ENCODE measurements at places on chromosomes 4 and X.

GRCh38 chr4:98642991-98643426 is 15.4 kb downstream of the TSPAN5 start:
- no peak for DNase-seq

- peak; percentile 36 for DNase-seq
Observed at GRCh38 chr4:48268956-48269860, at the start of gene TEC. TEC (minus strand) TSS chr4:48269838; CDS start chr4:48228614, 41,224 bp downstream.

DNA sequence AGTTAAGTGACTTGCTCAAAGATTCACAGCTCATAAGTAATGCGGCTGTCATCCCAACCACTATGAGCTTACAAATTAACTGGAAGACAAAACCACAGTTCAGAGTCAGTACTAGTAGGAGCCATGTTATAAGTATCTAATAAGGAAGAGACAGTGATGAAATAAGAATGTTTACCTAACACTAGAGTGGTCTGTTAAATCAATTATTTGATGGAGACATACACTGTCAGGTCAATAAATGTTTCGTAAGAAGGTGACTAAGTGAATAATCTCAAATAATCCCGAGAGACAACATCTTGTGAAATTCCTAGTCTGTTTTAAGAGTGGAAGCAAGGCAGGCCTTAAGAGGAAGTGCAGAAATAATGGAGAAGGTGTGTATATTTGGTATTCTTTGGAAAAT is 25.8 kb upstream of the AMELX start:
- DNase-seq = no peak

- DNase-seq = no peak
Observed at GRCh38 chr4:152064753-152065152, 303.9 kb upstream of the GATB start.

- no peak for DNase-seq
Observed at GRCh38 chrX:141405853-141406492, 163.7 kb upstream of the SPANXC start.

- peak; percentile 45 for DNase-seq
Observed at GRCh38 chrX:13487731-13488505, 81.5 kb upstream of the EGFL6 start.

DNA sequence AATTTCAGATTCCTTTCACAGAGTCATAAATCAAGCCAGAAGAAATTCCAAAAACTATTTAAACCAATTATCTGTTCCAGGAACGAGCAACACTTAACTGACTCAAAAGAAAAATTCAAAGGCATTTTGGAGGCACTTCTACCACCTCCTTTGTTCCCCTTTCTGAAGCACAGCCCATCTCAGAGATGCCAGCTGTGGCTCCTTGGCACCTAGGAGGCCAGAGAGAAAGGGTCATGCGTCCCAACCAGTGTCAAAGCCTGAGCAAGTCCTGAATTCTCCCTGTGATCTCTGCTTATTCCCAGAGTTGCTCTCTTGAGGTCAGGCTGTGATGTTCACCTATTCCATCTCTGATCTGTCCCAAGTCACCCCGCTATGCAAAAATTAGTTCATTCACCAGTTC is 105.0 kb upstream of the S100G start:
- DNase-seq = no peak

DNA sequence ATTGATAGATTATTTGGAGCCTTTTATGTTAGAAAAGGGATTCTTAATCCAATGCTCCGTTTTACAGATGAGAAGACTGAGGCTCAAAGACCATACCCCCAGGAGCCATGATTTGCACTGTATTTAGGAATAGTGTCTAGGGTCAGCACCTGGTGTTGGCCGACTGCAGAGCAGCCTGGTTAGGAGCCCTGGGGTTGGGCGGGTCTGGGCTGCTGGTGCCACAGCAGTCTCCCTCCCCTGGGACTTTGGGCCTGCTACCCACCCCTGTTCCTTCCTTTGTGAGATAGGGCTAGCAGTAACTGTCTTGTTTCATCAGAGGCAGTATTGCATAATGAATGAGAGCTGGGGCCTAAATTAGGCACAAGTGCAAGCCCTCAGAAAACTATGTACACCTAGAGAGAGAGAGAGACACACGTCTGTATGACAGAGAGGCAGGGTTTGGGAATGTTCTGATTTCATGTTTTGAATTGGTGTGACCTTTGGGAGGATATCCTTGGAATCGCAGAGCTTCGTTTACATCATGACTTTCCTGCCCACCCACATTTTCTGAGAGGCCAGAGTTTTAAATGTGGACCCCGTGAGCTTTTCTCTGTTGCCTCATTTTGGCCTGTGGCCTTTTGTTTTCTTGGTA is 111.7 kb downstream of the PTTG2 start:
- DNase-seq = no peak

GRCh38 chrX:153925387-153925738 is 701 bp downstream of the ARHGAP4 start:
- no peak for DNase-seq

DNA sequence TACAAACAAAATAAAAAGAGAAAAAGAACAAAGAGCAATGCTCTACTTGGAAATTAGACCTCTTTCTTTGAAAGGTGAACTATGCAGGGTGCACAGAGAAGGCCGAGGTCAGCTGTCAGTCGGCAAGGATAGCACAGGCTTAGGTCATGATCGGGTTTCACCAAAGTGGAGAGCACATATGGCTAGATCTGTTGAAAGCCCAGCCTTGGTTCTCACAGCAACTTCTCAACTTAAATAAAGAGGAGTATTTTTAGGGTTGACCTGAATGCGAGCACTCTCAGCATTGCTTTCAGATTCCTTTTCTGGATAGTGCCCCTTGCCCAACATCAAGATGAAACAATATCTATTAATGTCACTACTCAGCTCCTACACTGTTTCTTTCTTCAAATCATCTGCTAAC is 122.9 kb upstream of the GPC4 start:
- no peak for DNase-seq

DNA sequence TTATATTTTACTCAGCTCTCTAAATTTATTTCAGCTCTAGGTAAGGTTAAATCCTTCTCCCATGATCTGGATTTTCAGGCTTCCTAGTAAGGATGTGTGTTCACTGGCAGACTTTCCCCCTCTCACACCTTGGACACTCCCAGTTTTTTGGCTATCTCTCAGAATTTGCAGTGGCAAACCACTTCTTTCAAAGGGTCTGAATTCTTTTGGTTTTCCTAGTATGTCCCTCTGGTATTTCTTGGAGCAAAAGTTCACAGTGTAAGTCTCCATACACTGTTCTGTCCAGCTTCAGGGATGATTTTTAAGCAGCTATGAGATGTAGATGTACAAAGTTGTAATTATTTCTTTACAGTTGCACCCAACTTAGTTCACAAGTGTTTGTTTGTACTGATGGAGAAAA is 653.8 kb upstream of the GALNT7 start:
- DNase-seq = no peak

GRCh38 chrX:15751155-15751819 is 13.2 kb downstream of the CA5B start:
- no peak for DNase-seq

GRCh38 chr4:153652051-153652784 is 31.9 kb upstream of the TLR2 start:
- DNase-seq = no peak

GRCh38 chr4:47106561-47106960 is 75.2 kb downstream of the GABRB1 start:
- no peak for DNase-seq

DNA sequence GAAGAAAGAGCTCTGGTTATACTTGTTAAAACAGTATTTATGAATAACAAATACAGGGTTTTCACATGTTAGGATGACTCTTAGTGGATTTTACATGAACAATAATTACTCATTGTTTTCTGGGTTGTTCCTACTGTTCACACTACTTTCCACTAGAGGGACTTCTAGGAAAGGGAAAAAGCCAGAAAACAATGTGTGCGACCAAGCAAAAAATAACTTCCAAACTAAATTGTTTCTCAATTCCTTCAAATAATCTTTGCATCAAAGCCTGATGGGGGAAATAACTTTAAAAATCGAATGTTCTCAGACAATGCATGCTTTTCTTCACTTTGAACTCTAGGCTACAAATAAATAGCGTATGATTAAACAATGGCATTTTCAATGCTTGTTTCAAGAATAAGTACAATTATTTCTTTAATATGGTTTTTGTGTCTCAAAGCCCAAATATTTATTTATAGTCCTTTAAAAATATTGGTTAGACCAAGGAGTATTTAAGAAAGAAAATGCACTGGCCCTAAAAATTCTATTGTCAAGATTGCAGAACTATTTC is 72.1 kb upstream of the ETNPPL start:
- DNase-seq = peak; percentile 6

GRCh38 chr4:70746179-70746839 is 24.5 kb downstream of the RUFY3 start:
- DNase-seq = no peak

GRCh38 chrX:130676861-130677260 is 226.1 kb downstream of the ENOX2 start:
- DNase-seq = no peak

DNA sequence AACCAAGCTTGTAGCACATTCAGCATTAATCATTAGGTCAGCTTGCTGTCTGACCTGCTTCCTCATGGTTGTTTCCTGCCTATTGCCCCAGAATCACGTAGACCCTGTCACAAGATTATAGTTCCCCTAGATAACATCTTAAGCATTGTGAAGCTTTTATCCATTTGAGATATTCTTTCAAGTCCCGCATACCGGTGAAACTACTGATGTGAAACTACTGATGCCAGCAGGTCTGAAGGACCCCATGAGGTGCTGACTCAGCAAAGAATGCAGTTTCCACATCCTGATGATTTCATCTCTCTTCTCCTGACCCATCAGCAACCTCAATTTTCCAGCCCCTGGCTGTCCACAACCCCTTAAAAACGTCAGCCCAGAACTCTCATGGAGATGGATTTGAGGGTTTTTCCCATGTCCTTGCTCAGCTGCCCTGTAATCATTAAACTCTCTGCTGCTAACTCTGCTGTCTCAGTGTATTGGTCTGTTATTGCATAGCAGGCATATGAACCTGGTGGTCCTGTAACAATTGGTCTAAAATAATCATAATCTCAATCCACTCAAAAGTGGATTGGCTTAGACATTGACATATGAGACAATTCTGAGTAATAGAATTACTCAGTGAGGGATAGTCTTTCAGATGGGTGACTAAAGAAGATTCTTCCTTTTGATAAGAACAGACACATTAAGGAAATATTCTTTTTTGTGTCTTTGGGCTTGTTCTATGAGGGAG is 26.3 kb upstream of the UBA6 start:
- no peak for DNase-seq

GRCh38 chr4:4714331-4714730 is 145.1 kb upstream of the MSX1 start:
- no peak for DNase-seq

DNA sequence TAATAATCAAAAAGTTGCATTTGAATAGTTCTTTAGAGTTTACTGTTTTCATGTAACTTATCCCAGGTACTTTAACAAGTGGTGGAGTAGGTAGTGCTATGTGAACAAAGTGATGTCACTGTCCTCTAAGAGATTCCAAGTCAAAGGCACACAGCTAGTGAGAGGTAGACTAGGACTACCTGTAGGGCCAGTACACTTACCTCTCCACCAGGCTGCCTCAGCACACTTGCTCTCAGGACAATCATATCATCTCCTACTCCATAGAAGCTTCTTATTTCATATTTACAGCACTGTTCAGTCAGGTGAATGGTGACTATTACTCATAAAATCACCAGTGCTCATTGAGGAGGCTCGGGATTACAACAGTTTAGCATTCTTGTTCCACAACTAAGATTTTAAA is 173.0 kb upstream of the EMCN start:
- no peak for DNase-seq

DNA sequence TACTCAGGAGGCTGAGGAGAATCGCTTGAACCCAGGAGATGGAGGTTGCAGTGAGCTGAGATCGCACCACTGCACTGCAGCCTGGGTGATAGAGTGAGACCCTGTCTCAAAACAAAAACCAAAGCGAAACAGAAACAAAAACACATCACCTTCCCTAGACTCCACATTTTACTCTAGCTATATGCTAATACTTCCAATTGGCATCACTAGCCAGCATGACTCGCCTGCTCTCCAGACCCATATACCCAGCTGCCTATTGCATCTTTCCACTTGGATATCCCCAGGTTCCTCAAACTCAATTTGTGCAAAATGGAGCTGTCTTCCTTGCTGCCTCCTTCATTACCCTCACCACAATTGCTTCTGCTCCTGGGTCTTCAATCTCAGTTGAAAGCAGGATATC is 22.4 kb upstream of the LAP3 start:
- no peak for DNase-seq

DNA sequence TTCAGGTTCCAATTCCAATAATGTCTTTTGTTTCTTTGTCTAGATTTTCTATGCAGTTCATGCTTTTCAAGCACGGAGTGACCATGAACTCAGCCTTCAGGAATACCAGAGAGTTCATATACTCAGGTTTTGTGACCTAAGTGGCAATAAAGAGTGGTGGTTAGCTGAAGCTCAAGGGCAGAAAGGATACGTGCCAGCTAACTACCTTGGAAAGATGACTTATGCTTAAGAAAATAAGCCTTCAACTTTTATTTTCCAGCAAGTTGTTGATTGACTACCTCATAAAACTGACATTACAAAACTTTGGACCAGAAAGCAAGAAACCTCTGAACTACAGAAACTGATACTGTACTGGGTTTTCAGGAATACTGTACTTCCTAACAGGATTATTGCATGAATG is 30.8 kb downstream of the INTS12 start:
- DNase-seq = no peak

DNA sequence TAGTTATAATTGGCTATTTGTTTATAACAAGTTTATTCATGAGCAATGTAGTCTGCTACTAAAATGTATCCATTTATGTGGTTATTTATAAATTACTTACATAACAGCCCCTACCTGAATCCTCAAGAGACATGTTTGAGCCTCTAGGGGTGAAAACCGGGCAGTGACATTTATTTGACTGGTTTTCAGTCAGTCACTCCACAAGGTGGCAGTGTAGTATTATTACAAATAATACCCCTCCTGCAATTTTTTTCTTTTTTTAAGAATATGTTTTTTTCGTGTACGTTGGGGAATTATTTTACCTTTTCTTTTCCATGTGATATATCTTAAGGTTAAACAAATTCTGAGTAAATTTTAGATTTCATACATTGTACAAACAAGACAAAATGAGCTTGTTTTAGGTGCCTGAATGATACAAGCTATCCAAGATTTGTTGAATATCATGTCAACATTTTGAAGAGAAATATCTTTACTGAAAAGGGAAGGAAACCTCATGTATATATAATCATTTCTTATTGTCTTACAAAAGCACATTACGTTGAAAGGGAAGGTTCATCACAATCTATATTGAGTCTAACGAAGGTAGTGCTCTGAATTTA is 598.7 kb upstream of the TECRL start:
- no peak for DNase-seq

Measured in GM10248 (cell line).